ENCODE measurements at places on chromosomes 5 and 9.
A peak's percentile ranks its signal among the peaks of the same experiment; 100 is the strongest.

GRCh38 chr5:61002611-61003355 is 57.8 kb downstream of the NDUFAF2 start:
- DNase-seq, result no peak

- no peak for DNase-seq
Observed at GRCh38 chr9:101848485-101848919, 110.1 kb upstream of the GRIN3A start.

DNA sequence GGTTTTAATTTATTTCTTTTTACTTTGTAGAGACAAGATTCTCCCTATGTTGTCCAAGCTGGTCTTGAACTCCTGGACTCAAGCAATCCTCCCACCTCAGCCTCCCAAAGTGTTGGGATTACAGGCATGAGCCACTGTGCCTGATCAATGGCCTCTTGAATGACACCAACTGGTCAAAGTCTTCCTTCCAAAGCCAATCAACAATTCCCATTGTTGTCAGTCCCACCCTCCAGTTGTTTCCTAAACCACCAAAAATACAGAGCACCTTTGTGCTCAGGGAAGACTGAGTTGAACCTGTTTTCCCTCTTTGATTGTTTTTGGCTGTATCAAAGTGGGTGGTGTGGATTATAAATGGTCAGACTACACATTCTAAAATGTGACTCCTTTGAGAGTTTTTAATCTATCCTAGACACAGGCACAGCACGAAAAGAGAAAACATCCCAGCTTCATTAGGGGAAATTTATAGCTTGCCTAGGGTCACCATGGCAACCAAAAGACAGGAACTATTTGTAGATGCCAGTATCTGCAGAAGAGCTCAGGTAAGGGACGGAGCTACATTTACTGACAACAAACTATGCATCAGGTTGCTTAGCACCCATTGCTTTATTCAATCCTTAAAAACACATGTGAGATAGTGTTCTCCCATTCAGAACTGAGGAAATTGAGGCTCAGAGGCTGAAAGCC is 27.6 kb upstream of the ATP6V1G1 start:
- no peak for DNase-seq

GRCh38 chr9:96156171-96156974 is 145.6 kb downstream of the HSD17B3 start:
- no peak for DNase-seq

- DNase-seq, result no peak
Observed at GRCh38 chr5:90911169-90911568, 352.6 kb downstream of the ADGRV1 start.

DNA sequence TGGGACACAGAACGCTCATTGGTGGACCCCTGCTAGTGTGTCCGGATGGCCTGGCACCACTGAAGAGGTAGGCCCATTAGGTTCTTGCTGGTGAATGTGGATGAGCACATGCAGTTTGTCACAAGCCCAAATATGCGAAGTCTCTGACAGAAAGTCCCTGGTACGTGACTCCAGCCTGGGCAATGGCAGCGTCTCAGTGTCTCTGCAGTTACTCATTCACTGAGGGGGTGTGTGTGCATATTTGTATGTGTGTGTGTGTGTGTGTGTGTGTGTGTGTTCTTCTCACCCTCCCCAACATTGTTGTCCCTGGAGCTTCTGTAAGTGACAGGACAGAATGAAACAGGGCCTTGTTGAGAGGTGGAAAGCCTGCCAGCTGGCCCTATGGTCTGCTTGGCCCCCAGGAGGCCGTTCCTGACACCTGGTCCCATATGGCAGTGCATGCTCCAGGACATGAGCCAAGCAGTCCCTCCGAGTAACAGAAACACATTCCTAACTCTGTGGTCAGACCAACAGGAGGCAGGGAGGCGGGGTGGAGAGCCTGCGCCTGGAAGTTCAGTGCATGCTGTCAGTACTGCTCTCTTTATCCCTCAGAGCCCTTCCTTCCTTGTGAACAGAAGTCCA is 169.9 kb downstream of the SLC28A3 start:
- DNase-seq, result no peak

GRCh38 chr5:137086342-137086741 is 412.8 kb downstream of the SPOCK1 start:
- DNase-seq, result no peak

- no peak for DNase-seq
Observed at GRCh38 chr5:120052916-120053828, 410.9 kb upstream of the PRR16 start.

DNA sequence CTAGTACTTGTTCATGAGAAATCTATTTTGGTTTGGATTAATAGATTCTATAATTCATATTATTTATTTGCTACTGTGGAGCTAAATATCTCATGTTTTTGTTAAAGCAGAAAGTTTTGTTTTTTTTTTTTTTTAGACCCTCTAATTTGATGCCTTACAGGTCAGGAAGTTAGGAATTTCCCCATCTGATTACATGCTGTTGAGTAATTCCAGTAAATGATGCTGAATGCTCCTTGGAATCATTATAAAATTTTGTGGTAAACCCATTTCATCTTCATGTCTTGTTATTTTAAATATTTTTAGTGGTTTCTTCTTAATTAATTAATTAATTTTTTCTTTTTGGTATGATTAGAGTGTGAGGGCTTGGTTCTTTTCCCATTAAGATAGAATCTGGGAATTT is 35.6 kb downstream of the NNT start:
- no peak for DNase-seq

DNA sequence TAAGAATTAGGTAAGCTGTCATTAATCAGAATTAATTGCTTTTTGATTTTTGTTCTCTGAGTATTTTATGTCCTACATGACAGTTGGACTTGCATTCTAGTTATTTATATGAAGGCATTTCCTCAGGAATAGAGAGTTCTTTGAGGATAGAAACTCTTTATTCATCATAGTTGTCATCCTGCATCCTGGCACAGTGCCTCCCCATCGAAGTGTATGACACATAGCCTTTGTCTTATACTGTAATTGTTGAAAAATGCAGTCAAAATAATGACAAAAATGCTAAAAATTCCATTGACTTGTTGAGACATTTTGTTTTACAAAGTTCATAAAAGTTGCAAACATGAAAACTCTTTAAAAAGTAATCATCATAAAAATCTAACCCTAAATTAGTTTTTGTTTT is 36.5 kb downstream of the CFAP95 start:
- no peak for DNase-seq

GRCh38 chr9:22990349-22990748 is 543.7 kb downstream of the DMRTA1 start:
- DNase-seq, result no peak

- DNase-seq, result no peak
Observed at GRCh38 chr5:45639040-45639439, 57.1 kb downstream of the HCN1 start.

- DNase-seq, result no peak
Observed at GRCh38 chr9:131011274-131012022, 2.5 kb downstream of the LAMC3 start.

GRCh38 chr9:79858508-79858907 is 286.7 kb downstream of the TLE4 start:
- DNase-seq, result no peak

DNA sequence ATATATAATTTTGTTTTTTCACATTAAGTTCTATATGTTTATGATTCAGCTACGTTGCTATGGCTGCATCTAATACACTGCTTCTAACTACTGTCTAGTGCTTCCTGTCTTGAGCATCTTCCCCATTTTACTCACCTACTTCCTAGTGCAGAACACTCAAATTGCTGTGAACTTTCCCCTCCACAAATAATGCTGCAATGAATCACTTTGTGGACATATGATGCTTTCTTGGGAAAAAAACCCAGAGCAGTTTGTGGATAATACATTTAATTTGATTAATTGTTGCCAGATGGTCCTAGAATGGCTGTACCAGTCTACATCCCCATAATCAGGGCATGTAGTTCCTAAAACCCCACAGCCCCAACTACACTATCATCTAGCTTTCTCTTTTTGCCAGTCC is 18.5 kb downstream of the CD180 start:
- no peak for DNase-seq

DNA sequence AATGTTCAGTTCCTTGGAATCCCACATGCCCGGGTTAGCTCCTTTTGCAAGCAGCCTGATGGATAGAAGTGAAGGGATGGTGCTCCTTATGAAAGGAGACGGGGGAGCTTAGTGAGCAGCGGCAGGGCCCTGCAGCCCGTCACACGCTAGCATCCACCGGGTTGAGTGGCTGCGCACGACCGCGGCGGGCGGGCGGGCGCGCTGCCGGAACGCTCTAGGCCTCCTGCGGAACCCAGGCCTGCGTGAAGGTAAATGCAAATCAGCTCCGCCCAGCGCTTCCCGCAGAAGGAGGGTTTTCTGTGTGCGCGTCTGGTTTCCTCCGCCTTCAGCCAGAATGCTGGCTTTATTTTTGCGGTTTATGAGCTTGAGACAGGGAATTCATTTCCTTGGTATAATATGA is 19.8 kb downstream of the IL12B start:
- peak; percentile 23 for DNase-seq

GRCh38 chr9:127974769-127975261 is 6.0 kb downstream of the EEIG1 start:
- DNase-seq, result no peak

GRCh38 chr5:146878476-146879172 is at the start of gene PPP2R2B:
PPP2R2B (minus strand) TSS chr5:146878757.
- peak; percentile 48 for DNase-seq

GRCh38 chr9:117414220-117414905 is 494 bp downstream of the ASTN2 start:
- no peak for DNase-seq

DNA sequence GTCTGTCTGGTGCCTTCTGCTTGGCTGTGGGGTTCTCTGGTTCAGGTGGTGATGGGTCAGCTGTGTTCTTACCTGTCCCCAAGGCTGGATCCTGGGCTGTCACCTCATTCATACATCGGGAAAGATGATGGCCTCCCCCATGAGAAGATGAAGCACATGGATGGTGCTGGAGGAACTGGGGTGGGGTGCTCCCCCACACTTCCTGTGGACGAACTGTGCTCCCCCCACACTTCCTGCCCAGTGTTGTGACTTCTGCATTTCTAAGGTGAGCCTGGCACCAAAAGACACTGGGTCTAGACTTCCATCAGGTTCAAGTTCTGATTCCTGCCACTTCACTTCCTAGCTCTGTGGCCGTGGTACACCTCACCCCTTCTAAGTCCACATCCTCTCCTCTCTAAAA is 4.3 kb upstream of the SURF6 start:
- DNase-seq, result no peak

DNA sequence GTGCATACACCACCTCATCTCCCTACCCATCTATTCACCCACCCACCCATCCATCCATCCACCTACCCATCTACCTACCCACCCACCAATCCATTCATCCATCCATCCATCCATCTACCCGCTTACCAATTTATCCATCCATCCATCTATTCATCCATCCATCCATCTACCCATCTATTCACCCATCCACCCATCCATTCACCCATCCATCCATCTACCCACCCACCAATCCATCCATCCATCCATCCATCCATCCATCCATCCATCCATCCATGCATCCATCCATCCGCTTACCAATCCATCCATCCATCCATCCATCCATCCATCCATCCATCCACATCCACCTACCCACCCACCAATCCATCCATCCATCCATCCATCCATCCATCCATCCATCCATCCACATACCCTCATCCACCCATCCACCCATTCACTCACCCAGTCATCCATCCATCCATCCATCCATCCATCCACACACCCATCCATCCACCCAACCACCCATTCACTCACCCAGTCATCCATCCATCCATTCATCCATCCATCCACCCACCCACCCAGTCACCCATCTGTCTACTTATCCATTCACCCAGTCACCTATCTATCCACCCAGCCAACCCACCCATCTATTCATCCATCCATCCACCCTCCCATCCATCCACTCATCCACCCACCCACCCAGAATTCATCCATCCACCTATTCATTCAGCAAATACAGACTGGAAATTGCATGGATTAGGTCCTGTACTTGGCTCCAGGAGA is 125.6 kb downstream of the RXRA start:
- DNase-seq, result no peak

- no peak for DNase-seq
Observed at GRCh38 chr5:78803353-78803752, 154.8 kb upstream of the LHFPL2 start.

GRCh38 chr5:75894482-75894881 is 177.2 kb upstream of the POC5 start:
- DNase-seq, result no peak

DNA sequence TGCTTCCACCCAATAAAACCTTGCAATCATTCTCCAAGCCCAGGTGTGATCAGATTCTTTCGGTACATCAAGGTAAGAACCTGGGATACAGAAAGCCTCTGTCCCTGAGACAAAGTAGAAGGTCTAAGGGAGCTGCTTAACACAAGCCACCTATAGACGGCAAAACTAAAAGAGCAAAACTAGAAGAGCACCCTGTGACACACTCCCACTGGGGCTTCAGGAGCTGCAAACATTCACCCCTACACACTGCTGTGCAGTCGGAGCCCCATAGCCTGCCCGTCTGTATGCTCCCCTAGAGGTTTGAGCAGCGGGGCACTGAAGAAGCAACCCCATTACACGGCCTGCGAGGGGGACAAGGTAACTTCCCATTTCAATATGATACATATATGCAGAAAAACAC is 179.6 kb upstream of the CDH9 start:
- no peak for DNase-seq

GRCh38 chr5:102718819-102719218 is 36.3 kb upstream of the PAM start:
- DNase-seq, result no peak

DNA sequence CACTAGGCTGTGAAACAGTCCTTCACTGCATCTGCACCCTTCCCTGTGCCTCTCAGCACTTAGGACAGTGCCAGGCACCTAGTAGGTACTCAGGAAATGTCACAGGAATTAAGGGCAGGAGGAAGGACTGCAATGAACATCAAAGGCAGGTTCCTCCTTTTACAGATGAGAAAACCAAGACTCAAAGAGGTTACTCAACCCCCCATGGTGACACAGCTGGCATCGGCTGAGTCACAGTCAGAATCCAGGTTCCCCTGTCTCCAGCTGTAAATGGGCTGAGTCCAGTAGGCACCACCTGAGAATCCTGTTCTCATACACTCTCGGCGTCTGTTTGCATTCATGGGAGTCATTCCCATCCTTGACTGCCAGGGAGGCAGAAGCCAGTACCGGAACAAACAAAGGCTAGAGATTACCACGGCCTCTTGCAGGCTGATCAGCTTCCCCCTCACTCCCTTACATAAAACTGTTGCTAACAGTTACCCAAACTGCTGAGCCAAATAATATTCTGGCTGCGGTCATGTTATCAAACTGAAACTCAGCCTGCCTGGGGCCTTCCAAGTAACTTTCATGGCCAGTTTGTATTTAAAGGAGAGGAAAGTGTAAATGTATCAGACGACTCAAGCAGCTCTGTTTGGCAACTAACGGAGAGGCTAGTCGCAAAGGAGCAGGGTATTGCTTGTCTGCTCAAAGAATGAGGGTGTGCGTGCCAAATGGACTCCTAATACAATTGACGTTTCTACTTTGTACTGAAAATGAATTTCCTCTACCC is 201.7 kb downstream of the PAPPA start:
- no peak for DNase-seq

GRCh38 chr5:127079994-127080491 is 6.7 kb upstream of the C5orf63 start:
- no peak for DNase-seq

DNA sequence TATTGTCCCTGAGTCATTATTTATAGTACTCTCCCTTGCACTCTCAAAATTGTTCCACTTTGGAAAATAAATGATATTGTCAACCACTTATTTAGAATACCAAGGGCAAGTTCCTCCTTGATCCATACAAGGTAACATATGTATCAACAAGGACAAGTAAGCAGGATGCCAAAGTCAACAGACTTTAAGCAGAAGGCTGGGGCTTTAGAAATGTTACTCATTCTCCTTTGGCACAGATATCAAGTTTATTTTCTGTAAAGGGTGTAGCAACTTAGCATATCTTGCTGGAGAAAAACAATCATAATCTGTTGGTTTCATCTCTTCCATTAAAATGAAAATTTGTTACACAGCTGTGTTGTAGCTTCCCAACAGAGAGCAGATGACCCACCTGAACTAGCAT is 248.7 kb upstream of the SLC30A5 start:
- DNase-seq, result no peak
